ENCODE measurements at places on chromosomes 16 and 17. TPM values are rescaled to one million over a fixed set of nuclear protein-coding genes. Genes with fewer than 3 reads are reported as not detected.

The CCDC200 gene
- total RNA-seq = not detected

- H3K27me3 ChIP-seq = peaks cover 27% of the 10 kb centered on the region
- H3K4me3 ChIP-seq = no peak overlapping the region
- H3K36me3 ChIP-seq = no peaks in the 10 kb centered on the region
- H3K4me1 ChIP-seq = no peaks in the 10 kb centered on the region
Measured at GRCh38 chr17:2724784-2725164, 13.2 kb upstream of the CLUH start.

- H3K36me3 ChIP-seq = peaks cover 2% of the 10 kb centered on the region
- no peak for DNase-seq
- H3K27ac ChIP-seq = no peak overlapping the region
- H3K27me3 ChIP-seq = no peaks in the 10 kb centered on the region
Measured at GRCh38 chr17:80870401-80870800, 121.2 kb upstream of the CHMP6 start.

GRCh38 chr17:78337244-78338109 lies 22.4 kb downstream of the SOCS3 start:
- H3K36me3 ChIP-seq = no peaks in the 10 kb centered on the region
- peak overlapping the region; percentile 79 for H3K27ac ChIP-seq
- H3K4me1 ChIP-seq = peaks cover 32% of the 10 kb centered on the region
- H3K4me3 ChIP-seq = no peak overlapping the region
- H3K27me3 ChIP-seq = no peaks in the 10 kb centered on the region
